ENCODE measurements at places on chromosomes 12 and 14. TPM values are rescaled to one million over a fixed set of nuclear protein-coding genes. Genes with fewer than 3 reads are reported as not detected.

- no peak for DNase-seq
These were observed 220.0 kb upstream of the GRIP1 start for GRCh38 chr12:66898700-66899469.

DNA sequence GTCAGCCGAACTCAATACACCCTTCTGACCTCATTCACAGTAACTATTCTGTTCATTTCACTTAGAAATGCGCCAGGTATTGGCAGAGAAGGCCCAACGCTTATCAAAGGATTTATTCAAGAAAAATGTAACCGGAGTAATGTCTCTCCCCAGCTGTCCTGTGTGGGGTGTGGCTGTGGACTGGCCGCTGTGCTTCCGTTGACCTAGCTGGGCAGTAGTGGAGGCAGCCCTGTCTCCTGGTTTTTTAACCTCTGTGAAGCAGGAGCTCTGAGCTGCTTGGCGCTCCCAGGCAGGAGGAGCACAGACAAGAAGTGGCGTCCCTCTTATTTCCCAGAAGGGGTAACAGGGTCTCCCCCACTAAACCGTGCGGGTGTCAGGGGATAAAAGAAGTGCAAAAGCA lies 85.2 kb downstream of the ESR2 start:
- no peak for DNase-seq

DNA sequence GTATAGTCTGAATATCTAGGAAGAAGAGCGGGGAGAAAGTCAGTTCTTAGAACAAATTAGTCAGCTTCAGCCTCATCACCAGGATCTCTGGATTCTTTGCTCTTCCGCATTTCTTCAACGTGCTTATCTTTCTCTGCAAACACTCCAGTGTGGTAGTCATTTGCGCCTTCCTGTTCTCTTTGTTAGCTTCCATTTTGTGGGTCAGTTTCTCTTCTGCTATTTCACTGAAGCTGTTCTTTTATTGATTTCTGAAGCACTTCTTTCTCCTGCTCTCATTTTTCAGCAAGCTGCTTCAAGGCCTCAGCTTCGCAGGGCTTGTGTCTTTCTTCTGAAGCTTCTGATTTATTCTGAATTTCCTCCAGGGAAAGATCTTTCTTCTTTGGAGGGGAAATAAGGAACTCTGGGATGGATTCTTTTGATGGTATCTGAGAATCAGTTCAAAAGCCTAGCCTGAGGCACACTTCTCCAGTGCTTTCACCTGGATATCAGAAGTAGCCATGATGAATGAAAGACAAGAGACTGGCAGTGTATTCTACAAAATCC lies 13.5 kb downstream of the AMN1 start:
- DNase-seq, result no peak

DNA sequence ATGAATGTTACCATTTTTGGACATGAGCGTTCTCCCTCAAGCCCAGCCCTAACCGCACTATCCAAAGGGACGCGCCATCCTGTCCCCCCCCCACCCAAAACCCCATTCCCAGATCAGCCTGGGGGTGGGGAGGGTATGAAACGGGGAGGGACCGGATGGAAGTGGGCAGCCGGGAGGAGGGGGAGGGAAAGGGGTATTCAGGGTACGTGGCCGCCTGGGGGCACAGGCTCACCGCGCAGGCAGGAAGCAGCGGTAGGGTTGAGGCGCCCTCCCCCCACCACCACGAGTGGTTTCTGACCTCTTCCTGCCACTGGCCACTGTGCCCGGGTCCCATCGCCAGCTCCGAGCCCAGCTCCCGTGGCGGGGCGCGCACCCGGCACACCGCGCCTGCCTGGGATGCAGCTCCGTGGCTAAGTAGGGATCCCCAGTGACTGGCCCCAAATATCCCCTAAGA lies 1.4 kb downstream of the ACTN1 start:
- DNase-seq, result peak; percentile 76

DNA sequence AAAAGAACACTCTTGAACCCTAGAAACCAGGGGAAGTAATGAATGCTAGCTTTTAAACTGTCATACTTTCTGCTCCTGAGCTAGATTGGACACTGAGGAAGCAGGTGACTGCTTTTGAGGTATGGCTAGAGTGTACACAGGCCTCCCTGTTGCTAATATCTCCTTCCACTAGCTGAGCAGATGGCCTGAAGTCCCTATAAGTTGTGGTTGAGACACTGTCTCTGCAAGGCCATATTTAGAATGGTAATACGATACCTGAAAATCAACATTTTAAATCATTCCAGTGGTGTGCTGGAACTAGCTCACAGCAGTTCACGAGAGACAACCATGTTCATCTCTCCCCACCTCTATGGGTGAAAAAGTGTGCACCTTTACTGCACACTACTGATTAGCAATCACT lies 46.4 kb upstream of the BMP4 start:
- no peak for DNase-seq

DNA sequence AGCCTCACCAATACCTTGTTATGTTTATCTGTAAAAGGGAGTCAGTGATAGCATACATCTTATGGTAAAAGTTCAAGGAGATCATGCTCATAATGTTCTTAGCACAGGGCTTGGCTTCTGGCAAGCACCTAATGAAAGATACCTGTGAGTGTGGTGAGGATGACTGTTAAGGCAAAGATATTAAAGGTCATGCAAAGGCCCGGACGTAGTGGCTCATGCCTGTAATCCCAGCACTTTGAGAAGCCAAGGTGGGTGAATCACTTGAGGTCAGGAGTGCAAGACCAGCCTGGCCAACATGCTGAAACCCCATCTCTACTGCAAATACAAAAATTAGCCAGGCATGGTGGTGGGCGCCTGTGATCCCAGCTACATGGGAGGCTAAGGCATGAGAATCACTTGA lies 425.9 kb upstream of the TBX3 start:
- no peak for DNase-seq

AREL1 gene
- total RNA-seq, result 15.9 TPM

PRKD1 gene
- 4.0 TPM for total RNA-seq

All from A172 (cell line).